Forelimb muscle (tissue), 1 donor: ENCODE measurements at places on chromosomes 16 and 17. TPM values are rescaled to one million over a fixed set of nuclear protein-coding genes. Genes with fewer than 3 reads are reported as not detected.

HOXB9 gene
- polyA plus RNA-seq, result 0.05 TPM

CSH2 gene
- 0.70 TPM for polyA plus RNA-seq

PTX4 gene
- 0.53 TPM for polyA plus RNA-seq

TNP2 gene
- not detected for polyA plus RNA-seq

RASL10B gene
- polyA plus RNA-seq, result 3.1 TPM

SLC25A10 gene
- polyA plus RNA-seq, result 3.5 TPM

KRT36 gene
- not detected for polyA plus RNA-seq

SPN gene
- polyA plus RNA-seq, result 1.0 TPM

CACNA1G gene
- 6.6 TPM for polyA plus RNA-seq

KRT28 gene
- not detected for polyA plus RNA-seq

VASN gene
- polyA plus RNA-seq, result 13.7 TPM

C1QTNF1 gene
- polyA plus RNA-seq, result 3.8 TPM

TNK1 gene
- 0.71 TPM for polyA plus RNA-seq

HYDIN gene
- 2.8 TPM for polyA plus RNA-seq

IRX3 gene
- polyA plus RNA-seq, result 16.8 TPM

GOSR1 gene
- polyA plus RNA-seq, result 28.3 TPM

ABCA9 gene
- polyA plus RNA-seq, result 15.6 TPM

JUP gene
- 31.0 TPM for polyA plus RNA-seq

CRYM gene
- not detected for polyA plus RNA-seq

PRKCB gene
- 1.2 TPM for polyA plus RNA-seq

ALOX15 gene
- 0.40 TPM for polyA plus RNA-seq

WNK4 gene
- polyA plus RNA-seq, result 0.43 TPM

AHSP gene
- 12.3 TPM for polyA plus RNA-seq

EXOC7 gene
- polyA plus RNA-seq, result 78.3 TPM

KRT20 gene
- polyA plus RNA-seq, result not detected

MYLK3 gene
- 16.5 TPM for polyA plus RNA-seq

C16orf74 gene
- polyA plus RNA-seq, result 0.87 TPM

LITAFD gene
- not detected for polyA plus RNA-seq

LGALS3BP gene
- polyA plus RNA-seq, result 45.4 TPM

PCGF2 gene
- 30.6 TPM for polyA plus RNA-seq

KRT24 gene
- not detected for polyA plus RNA-seq

WSCD1 gene
- 40.3 TPM for polyA plus RNA-seq

DBNDD1 gene
- 9.2 TPM for polyA plus RNA-seq

CACNA1H gene
- 51.6 TPM for polyA plus RNA-seq

ZNF646 gene
- 10.0 TPM for polyA plus RNA-seq
